ENCODE measurements at places on chromosomes 11 and 22.

GRCh38 chr11:116454020-116454645, 318.7 kb downstream of the BUD13 start:
- peak; percentile 37 for DNase-seq

GRCh38 chr11:124315052-124315451, 1.3 kb upstream of the OR8D1 start:
- DNase-seq = no peak

DNA sequence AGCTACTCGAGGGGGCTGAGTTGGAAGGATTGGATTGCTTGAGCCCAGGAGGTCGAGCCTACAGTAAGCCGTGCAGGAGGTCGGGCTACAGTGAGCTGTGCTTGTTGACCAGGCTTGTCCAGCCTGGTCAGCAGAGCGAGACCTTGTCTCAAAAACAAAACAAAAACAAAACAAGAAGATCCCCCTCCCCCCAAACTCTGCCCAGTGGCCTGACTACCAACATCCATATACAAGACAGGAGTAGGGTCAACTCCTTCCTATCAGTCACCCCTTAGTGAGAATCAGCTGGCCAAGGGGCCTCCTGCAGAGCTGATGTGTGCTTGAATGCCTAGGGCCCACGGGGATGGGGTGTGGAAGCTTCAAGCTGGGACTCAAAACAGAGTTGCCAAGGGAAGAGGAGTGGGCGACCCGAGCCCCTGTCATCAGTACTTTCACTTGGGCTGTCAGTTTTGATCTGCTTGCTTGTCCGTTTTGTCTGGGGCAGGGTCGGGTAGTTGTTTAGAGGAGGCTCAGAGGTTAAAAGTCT, 942 bp upstream of the TSPAN18 start:
- no peak for DNase-seq

DNA sequence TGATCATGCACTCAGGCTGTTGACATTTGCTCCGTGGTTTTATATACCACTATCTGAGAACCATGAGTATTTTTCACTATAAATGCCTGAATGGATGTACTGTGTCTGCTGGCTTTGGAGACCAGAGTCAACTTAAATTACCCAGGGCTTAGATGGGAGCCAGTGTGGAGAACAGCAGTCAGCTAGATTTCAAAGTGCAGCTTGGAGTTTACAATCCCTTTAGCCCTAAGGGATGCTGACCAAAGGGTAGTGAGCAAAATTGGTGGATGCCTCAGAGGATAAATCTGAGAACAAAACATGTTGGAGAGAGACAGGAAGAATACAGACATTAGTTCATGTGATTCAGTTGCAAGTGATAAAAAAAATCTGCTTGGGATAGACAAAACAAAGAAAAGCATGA, 327.5 kb downstream of the C11orf87 start:
- DNase-seq = no peak

DNA sequence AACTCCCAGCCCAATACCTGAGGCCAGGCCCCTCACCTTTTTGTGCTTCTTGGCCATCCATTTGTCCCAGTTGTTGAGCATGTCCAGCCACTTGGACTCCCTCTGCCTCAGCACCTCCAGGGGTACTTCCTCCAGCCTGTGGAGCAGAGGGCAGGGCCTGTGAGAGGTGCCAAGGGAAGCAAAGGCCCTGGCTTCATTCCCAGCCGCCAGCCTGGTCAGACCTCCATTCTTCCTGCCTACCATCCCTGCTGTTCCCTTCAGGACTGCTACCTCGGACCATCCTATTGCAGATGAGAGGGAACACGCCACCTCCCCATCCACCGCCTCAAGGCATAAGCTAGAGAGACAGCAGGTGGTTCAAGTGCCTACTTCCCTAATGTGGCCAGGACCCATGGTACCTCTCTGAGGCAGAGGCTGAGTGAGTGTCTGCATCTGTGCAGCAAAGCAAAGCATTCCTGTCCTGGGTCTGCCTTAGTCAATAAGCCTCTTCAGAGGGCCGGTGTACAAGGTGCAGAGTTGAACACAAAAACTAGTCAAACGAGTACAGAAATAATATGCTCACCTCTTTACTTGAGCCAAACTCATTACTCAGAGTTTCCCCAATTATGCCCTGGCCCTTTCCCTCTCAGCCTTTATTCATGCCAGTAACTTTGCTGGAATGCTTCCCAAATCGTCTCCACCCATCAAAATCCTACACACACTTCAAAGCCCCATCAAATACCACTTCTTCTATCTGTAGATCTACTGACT, 15.4 kb upstream of the CASTOR1 start:
- no peak for DNase-seq

DNA sequence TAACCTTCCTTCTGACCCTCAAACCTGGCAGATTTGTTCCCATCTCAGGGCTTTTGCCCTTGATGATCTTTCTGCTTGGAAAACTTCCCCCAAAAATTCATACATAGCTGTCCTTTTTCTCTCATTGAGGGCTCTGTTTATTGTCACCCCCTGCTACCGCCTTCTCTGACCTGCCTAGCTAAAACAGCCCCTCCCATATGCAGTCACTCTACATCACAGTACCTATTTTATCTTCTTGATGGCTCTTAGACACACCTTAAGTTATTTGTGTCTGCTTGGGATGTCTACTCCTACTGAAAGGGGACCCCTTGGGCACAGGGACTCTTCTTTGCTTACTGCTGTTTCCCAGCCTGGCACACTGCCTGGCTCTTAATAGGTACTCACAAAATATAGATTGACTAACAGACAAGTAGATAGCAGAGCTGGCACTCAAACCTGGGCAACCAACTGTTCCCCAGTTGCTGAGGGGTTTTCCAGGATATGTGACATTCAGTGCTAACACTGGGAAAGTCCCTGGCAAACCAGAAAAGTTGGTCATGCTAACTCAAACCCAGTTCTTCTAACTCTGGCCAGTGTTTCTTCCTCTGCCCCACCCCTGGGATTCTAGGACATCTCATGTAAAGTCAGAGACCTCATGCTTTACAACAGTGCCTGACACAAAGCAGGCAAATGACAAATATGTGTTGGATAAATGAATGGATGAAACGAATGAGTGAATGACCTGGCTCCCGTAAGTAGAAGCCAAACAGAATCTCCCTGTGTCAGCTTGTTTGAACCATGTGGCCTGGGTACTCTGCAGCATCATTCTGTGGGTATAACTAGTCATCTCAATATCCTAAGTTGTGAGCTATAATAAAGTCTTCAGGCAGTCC, 19.8 kb upstream of the FJX1 start:
- DNase-seq = no peak

- no peak for DNase-seq
These were observed 18.5 kb downstream of the FIBIN start for GRCh38 chr11:27012234-27012921.

DNA sequence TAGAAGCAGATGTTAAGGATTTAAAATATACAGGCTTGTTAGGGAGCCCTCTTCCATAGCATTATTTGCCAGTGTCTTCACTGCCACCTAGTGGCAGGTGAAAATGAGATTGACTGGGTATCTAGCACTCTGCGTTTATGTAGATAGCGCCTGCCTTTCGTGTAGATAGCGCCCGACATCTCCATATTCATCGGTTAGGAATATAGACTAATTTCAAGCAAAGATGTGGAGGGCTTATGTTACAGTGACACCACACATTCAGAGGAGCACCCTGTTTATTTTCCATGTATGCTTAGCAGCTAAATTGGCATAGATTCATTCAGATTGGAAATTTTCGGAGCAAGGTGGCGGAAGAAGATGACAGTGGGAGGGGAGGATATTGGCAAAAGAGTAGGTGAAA, 72.0 kb downstream of the SLC5A12 start:
- DNase-seq = no peak

DNA sequence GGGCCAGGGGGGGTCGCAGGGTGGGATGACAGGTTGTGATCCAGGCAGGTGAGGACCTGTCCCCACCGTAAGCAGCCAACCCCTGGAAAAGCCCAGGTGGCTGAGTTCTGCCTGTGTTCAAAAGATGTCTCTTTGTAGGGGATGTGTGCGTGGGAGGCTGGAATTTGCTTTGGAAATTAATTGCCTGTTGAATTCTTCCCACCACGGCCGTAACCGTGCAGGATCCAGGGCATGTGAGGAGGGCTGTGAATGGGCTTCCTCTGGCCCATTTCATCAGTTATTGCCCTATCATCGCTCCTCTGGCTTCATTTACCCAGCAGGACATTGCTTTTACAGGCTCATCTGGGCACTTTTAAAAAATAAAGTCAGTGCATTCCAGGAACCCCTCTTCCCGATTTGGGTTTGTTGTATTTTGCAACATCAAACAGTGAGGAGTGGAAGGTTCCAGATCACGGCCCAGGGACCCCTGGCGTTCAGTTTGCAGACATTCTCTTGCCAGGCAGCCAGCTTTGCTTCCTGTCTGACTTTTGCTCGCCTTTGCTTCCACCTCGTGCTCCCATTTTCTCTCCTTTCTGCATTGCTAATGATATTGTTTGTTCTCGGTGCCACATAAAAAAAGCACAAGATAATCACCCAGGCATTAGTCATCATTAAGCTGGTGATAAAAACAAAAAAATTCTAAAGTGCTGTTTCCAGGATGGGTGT, 1306.6 kb downstream of the BRD1 start:
- DNase-seq = no peak

- no peak for DNase-seq
These were observed 534.9 kb downstream of the MIAT start for GRCh38 chr22:27192135-27192829.

DNA sequence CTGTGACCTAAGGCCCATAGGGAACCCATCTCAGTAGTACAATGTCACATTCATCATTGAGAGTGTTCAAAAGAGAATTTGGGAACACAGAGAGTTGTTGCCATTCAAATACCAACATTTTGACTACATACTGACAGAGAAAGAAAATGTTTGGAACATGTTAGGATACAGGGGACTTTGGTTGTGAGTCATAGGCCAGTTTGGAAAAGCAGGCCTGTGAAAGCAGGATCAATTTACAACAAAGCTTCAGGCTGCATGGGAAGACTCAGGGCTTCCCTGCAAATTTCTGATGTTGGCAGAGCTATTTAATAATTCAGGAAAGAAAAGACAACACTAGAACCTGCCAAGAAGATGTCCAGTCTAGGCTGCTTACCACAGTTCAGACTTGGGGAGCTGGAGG, 374 bp downstream of the NLRP10 start:
- no peak for DNase-seq

GRCh38 chr11:127105593-127106541, 105.3 kb upstream of the KIRREL3 start:
- DNase-seq = no peak

- no peak for DNase-seq
These were observed 45.4 kb downstream of the TIMP3 start for GRCh38 chr22:32846780-32847491.

DNA sequence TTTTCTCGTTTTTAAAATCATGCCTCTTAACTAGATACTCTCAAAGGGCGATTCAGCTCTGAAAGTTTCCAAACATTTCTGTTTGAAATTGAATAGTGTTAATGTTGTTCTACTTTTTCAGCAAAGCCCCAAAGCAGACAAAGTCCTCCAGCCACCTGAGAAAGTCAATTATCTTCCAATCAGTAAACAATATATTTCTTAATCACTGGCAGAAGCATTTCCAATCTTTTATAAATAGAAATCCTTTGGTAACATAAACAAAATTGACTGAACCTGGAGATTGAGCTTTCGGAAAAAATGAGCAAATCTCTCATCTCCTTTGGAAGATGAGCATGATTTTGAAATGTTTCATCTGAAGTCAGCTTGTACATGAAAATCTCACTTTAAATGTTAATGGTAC, 84.4 kb upstream of the FIBIN start:
- no peak for DNase-seq

- DNase-seq = no peak
These were observed 87.4 kb downstream of the GRIA4 start for GRCh38 chr11:105697291-105697690.

DNA sequence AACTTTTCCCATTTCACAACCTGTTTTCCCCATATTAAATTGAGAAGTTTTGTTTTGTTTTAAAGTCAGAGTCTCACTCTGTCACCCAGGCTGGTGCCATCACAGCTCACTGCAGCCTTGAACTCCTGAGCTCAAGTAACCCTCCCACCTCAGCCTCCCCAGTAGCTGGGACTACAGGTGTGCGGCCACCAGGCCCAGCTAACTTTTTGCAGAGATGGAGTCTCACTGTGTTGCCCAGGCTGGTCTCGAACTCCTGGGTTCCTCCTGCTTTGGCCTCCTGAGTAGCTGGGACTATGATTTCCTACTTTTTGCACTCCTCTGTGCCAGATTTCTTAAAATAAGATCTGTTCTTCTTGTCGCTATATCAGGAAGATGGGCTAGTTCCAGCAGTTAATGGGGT, 44.9 kb downstream of the GNB1L start:
- no peak for DNase-seq

- no peak for DNase-seq
These were observed 20.4 kb downstream of the MRGPRX4 start for GRCh38 chr11:18193010-18193409.

DNA sequence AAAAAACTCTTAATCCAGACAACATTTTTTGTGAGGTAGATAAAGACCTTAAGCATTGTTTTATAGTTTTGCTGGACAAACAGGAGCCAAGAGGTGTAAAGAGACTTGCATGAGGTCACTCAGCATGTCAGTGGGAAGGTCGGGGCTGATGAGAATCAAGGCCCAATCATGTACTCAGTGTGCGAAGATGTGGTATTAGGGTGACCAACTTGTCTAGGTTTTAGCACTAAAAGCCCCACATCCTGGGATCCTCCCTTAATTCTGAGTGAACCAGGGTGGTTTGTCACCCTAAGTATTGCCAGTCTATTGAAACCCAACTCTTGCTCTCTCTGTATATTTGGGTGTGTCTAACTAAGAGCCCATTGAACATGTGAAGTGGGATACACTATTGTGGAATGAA, 19.5 kb upstream of the SORL1-AS1 start:
- no peak for DNase-seq

- peak; percentile 26 for DNase-seq
These were observed 885 bp downstream of the TRMU start for GRCh38 chr22:46336119-46337078.

DNA sequence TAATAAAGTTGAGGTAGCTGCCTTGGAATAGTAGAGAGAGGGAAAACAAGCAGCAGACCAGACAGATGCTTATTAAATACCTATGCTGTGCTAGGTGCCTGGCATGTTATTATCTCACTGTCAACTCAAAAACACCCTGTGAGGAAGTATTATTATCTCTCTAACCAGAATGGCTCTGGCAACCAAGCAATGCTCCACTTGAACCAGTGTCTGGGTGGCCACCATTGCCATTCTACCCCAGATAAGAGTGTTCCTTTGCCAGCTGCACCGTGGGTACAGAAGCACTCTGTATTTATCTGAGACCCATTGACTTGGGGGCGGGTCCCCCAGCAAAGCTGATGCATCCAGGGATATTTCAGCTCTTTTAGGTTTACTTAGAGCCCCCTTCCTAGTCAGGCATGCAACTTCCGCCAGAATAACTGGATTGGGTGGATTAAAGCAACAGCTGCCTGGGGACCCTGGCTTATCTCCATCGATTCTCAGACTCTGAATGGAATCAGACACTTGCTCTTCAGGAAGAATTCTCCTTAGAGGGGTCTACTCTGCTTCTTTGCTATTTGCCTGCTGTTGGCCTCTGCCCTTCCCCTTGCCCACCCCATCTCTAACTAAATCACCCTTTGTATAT, 49.1 kb downstream of the RCN1 start:
- DNase-seq = no peak

GRCh38 chr22:28102151-28102812, 183.2 kb upstream of the PITPNB start:
- DNase-seq = no peak

- DNase-seq = no peak
These were observed 4.0 kb downstream of the ST14 start for GRCh38 chr11:130163346-130164220.

All from stimulated activated CD4-positive, alpha-beta T cell treated with anti-CD3 and anti-CD28 coated beads, Interleukin-2, amount 100 ng/mL, for 24 hours (primary cell).